Foreskin keratinocyte (primary cell): ENCODE measurements at places on chromosomes 1 and 21. TPM values are rescaled to one million over a fixed set of nuclear protein-coding genes. Genes with fewer than 3 reads are reported as not detected.

The NOS1AP gene
- polyA plus RNA-seq = 0.11 and 0.22 TPM in 2 replicates

The PPT1 gene
- 57.6 and 59.6 TPM in 2 replicates for polyA plus RNA-seq

The PWP2 gene
- 0.89 and 13.6 TPM in 2 replicates for polyA plus RNA-seq

The TRIM45 gene
- 1.7 TPM in 2 replicates for polyA plus RNA-seq

The C8B gene
- not detected in 2 replicates for polyA plus RNA-seq

The MCOLN3 gene
- polyA plus RNA-seq = 1.9 and 2.1 TPM in 2 replicates

The TSPEAR gene
- polyA plus RNA-seq = not detected in 2 replicates

The LCE1A gene
- polyA plus RNA-seq = 0.26 and 0.53 TPM in 2 replicates

The S100A12 gene
- polyA plus RNA-seq = not detected in 2 replicates

The RYR2 gene
- polyA plus RNA-seq = not detected in 2 replicates

The TRIM58 gene
- not detected in 2 replicates for polyA plus RNA-seq

The TNNT2 gene
- polyA plus RNA-seq = 0.20 TPM in 1 of 2 replicates, not detected in the other

The FCRL6 gene
- not detected in 2 replicates for polyA plus RNA-seq

The ADGRL4 gene
- not detected in 2 replicates for polyA plus RNA-seq

The ACTL8 gene
- not detected in 2 replicates for polyA plus RNA-seq

The FCGR2B gene
- polyA plus RNA-seq = not detected in 2 replicates

The LMOD1 gene
- 0.01 TPM in 1 of 2 replicates, not detected in the other for polyA plus RNA-seq

The UBXN10 gene
- 0.03 and 0.06 TPM in 2 replicates for polyA plus RNA-seq

The ASTN1 gene
- polyA plus RNA-seq = not detected in 2 replicates

The GRIK3 gene
- polyA plus RNA-seq = not detected in 2 replicates
